ENCODE measurements at places on chromosomes 7 and 10. TPM values are rescaled to one million over a fixed set of nuclear protein-coding genes. Genes with fewer than 3 reads are reported as not detected.

DNA sequence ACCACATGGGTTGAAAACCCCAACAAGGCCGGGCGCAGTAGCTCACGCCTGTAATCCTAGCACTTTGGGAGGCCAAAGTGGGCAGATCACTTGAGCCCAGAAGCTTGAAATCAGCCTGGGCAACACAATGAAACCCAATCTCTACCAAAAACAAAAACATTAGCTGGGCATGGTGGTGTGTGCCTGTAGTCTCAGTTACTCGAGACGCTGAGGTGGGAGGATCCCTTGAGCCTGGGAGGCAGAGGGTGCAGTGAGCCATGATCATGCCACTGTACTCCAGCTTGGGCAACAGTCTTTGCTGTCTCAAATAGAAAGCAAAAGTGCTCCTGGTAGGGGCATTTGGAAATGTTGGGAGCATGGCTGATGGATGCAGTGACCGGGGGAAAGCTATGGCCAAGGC, 209.6 kb upstream of the PLXNA4 start:
- ATAC-seq: no peak

SLC13A1 gene
- not detected for total RNA-seq

DNA sequence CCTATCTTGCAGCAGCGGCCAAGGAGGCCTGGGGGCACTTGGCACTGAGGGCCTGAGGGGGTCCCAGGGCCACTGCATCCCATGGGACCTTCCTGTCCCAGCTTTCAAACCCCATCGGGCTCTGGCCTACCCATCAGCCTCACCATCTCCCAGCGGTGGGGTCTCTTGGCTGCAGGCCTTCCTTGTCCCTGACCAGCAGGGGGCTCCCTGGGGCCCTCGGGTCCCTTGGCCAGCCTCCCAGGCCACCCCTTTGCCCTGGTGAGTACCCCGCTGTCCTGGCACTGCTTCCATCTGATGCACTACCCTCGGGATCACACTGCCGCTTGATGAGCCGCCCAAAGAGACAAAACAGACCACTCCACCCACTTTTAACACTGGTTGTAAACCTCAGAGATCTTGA, 43.5 kb downstream of the YKT6 start:
- no peak for ATAC-seq

SPDYE5 gene
- total RNA-seq: not detected

NRG3 gene
- total RNA-seq: not detected

HOXA2 gene
- total RNA-seq: 5.4 TPM

- ATAC-seq: peak; percentile 39
Observed at GRCh38 chr10:124864421-124865193, 63.0 kb downstream of the ABRAXAS2 start.

ANKRD1 gene
- not detected for total RNA-seq

WDR86 gene
- 6.3 TPM for total RNA-seq

DNA sequence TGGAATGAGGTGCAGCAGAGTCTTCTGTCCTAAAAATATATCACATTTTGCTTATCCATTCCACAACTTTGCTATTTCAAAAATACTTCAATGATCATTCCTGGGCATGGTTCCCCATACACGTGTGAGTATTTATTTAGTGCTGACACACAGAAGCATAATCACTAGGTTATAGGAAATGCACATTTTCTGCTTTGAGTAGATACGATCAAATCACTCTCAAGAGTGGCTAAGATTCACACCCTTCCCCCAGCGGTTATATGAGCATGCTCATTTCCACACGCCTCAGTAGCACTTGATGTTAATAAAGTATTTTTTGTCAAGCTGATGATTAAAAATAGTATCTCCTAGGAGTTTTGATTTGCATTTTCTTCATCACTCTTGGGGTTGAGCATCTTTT, 93.5 kb upstream of the LRRC4 start:
- no peak for ATAC-seq

OPN4 gene
- total RNA-seq: not detected

- ATAC-seq: peak; percentile 68
Observed at GRCh38 chr10:5971315-5971832, 6.0 kb downstream of the IL15RA start.

- ATAC-seq: no peak
Observed at GRCh38 chr10:1368842-1369171, 312.6 kb downstream of the WDR37 start.

DNA sequence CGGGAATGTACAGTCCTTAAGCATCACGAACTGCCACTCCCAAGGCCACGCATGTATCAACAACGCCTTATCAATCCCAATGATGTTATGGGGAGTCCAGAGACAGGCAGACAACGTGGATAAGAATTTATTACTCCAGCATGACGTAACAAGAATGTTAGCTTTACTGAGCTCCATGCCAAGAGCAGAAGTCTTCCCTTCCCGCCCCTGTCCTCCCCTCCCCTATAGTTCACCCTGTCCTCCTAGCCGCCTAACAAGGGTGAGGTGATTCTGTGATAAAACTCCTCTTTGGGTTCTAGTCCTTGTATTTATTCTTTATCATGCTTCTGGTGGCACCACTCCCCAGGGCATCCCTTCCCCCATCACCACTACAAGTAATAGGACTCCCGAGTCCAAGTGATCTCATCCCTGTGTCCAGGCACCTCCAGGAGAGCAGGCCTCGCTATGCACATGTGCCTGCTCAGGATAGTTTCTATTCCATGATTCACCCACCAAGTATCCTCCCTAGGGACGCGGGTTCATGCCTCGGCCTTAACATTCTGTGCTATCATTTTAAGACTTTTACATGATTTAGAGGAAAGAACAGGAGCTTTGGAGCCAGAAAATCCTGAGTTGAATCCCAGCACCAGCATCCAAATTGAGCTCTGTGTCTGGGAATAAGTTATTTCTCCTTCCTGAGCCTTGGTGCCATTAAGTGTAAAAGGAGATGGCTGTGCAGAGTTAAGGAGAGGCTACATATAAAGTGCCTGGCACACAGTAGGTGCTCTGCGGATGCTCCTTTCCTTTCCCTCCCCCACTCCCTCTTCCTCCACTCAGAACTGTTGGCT, 15.4 kb downstream of the GSDME start:
- peak; percentile 77 for ATAC-seq

GRCh38 chr7:134320201-134320600, 3.5 kb upstream of the SLC35B4 start:
- ATAC-seq: no peak

GRCh38 chr7:132065193-132065988, 509.0 kb upstream of the PODXL start:
- peak; percentile 94 for ATAC-seq

- ATAC-seq: no peak
Observed at GRCh38 chr7:8906396-8907075, 473.1 kb downstream of the NXPH1 start.

SERPINE1 gene
- total RNA-seq: 75.3 TPM

DNA sequence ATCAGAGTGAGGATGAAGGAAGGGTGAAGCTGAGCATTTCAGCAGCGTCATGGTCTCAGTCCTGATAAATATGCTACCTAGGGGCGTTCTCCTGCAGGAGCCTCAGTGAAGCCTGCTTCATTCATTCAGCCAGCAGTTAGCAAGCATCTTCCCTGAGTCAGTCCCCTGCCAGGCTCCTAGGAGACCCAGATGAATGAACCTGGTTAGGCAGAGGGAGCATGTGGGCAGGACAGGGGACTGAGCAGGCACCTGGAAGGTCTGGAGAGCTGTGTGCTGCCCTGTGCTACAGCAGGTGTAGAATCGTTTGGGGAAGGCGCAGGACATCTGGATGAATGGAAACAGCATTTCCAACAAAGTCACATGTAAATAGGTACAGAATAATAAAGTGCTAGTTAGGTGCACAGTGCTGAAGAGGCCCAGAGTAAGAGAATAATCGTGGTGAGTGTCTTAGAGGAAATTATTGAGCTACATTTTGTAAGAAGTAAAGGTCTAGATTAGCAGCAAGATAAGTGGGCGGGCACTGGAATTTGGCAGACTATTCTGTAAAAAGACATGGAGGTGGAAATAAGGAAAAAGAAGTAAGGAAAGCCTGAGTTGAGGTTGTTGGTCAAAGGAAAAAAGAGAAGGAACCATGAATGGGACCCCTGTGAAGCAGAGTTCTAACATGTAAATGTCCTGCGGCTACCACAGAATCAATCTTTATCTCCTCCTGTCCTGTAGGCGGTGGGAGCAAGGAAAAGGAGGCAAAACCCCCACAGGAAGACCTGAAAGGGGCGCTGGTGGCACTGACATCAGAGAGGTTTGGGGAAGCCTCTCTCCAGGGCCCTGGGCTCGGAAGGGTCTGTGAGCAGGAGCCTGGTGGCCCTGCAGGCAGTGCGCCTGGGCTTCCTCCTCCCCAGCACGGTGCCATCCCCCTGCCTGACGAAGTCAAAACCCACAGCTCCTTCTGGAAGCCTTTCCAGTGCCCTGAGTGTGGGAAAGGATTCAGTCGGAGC, 12.0 kb downstream of the ZSCAN25 start:
- ATAC-seq: no peak

CTNNA3 gene
- 7.8 TPM for total RNA-seq

ETV1 gene
- total RNA-seq: 4.3 TPM

- ATAC-seq: no peak
Observed at GRCh38 chr10:19200211-19200610, 151.6 kb downstream of the MALRD1 start.

- no peak for ATAC-seq
Observed at GRCh38 chr7:44175730-44176129, 13.5 kb downstream of the GCK start.

- no peak for ATAC-seq
Observed at GRCh38 chr7:52726986-52727385, 308.4 kb upstream of the POM121L12 start.

DNA sequence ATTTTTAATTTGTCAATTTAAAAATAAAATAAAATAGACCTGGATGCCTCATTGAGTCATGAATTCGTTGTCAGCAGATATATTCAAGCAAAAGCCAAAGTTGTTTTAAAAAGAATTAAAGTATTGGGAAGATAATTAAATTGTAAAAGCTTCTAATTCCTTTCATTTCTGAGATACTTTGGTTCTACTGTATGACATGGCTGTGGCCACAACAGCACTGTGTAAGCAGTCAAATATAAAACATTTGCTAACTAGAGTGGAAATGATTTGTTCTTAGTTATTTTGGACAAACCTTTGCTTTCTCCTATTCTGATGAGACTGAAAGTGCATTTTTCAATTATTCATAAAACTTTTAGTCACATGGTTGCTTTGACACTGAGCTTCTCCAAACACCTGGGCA, 143.6 kb upstream of the FAM13C start:
- ATAC-seq: no peak

DNA sequence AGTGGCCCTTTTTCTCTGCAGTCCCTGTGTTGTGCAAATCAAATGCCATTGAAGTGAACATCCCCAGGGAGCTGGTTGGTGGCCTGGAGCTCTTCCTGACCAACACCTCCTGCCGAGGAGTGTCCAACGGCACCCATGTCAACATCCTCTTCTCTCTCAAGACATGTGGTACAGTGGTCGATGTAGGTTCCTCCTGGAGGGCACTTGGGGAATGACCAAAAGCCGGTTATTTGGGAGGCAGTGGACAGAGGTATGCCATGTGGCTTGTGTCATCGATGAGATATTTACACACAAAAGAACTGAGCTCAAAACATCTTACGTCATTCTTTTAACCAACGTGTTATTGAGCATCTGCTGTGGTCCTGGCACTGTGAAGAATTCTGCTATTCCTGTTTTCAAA, 19.7 kb downstream of the OIT3 start:
- no peak for ATAC-seq

DNA sequence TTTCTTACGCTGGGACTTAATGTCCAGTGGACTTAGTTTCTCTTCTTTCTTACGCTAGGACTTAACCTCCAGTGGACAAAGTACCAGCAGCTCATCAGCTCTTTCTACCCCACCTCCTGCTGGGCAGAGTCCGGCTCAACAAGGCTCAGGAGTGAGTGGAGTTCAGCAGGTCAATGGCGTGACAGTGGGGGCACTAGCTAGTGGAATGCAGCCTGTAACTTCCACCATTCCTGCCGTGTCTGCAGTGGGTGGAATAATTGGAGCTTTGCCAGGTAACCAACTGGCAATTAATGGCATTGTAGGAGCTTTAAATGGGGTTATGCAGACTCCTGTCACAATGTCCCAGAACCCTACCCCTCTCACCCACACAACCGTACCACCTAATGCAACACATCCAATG, 199.7 kb downstream of the MLLT10 start:
- no peak for ATAC-seq

DNA sequence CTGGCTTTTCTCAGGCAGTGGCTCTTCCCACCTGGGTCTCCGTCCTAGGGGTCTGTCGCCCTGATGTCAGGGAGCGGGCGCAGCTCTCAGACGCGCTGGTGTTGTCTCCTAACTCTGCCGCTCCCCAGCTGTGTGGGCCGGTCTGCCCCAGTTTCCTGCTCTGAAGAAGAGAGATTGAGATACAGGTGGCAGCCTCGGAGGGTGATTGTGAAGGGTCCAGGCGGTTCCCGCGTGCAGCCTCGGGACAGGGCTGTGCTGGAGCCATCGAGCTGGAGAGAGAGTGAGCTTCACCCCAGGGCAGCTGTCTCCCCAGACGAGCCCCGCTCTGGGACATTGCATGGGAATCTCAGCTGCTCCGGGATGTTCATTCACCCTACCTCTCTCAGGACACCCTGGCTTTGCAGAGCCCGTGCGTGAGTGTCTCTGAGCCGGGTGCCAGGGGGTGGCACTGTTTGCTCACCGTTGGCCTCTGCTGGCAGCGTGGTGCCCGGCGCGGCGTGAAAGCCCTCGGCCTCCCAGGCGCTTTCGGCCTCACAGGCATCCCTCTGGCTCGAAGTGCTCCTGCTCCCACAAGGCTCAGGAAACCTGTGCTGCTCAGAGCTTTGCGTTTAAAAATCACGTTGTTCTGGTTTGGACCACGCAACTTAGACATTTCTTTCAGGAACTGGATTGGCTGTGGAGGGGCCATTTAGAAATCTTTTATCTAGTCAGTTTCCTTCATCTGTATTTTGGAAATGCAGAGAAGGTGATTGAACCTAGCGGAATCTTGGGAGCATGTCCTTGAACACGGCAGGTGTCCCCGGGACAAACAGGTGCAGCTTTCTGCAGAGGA, 33.8 kb upstream of the ZFAND2A start:
- ATAC-seq: peak; percentile 71

DTX2 gene
- 15.4 TPM for total RNA-seq

All from gastroesophageal sphincter (tissue), 4 donors.